ENCODE measurements at places on chromosomes 6 and 20.
A peak's percentile ranks its signal among the peaks of the same experiment; 100 is the strongest.

- no peak for DNase-seq
Observed at GRCh38 chr20:59643615-59644061, 39.3 kb downstream of the PHACTR3 start.

DNA sequence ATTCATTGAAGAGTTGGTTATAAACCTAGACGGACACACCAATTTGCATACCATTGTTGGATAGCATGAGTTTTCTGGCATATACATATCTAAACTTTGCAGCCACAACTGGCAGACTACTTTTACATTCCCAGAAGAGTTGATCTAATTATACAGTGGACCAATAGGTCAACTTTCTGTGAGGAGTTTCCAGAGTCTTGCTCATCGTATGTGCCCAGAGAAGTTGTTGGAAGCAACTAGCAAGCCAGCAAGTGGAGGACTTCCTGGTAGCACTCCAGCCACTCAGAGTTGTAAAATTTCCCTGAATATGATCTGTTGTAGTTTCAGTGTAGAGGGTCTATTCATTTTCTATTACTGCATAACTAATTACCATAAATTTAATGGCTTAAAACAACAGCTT lies 47.1 kb upstream of the FAM184A start:
- DNase-seq = no peak

DNA sequence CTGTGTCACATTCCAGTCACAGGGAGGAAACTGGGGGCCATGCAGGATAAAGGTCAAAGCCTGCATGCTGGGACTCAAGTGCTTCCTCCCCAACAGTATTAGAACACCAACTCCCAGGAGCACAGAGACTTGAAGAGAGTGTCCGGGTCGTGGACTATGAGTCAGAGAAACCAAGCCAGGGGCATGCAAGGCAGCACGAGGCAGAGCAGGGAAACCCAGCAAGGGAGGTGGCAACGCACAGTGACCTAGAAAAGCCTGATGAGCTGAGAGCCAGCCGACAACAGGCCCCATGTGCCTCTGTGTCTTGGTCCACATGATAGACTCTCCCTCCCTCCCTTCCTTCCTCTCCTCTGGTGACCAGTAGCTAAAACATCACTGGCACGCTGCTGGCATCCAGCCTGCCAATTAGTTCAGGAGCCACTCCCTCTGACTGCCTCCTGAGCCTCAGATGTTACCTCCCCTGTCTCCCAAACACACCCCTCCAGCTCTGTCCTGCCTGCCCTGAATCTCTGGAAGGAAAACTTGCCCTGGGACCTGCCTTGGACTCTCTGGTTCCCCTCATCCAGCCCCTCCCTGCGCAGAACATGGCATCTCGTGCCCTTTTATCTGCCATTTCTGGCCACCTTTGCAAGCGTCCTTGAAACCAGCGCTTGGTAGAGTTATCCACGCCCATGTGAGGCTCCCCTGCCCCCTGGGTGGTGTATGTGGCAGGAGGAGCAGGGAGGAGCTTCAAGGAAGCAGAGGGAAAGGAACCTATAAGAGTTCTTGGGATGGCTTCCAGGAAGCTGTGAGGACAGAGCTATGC lies 16.2 kb upstream of the RNF39 start:
- DNase-seq = no peak

DNA sequence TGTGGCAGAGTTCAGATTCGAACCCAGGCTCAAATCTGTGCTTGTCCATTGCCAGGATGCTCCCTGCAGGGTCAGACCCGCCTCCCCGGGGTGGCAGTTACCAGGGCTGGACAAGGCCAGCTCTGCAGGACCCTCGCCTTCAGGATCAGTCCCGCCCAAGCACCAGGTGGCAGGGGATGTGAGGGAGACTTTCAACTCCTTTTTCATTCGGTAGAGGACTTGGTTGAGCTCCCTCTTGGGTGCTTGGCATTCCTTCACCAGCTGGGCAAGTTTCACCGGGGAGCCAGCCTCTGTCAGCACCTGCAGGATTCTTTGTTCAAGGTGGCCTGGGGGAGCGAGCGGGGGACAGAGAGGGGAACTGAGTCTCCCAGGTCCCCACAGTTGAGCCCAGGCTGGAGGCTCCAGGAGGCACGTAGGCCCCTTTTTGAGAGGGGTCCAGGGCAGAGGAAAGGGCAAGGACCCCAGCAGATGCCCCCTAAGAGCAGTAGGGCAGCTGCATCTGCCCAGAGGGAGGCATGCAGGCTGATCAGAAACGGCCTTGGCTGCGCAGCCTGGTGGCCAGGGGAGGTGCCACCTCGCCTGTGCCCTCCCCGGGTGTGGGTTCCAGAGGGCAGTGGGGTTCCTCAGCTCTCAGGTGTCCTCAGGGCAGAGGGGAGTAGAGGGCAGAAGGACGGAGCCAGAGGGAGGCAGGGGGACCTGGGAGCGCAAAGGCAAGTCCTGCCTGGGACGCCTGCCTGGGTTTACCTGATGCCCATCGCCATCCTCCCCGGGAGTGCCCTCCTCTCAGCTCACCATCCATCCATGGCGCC lies 3.9 kb downstream of the ZBP1 start:
- DNase-seq = no peak

GRCh38 chr6:157107915-157108651 lies 215.2 kb downstream of the TMEM242 start:
- no peak for DNase-seq

- no peak for DNase-seq
Observed at GRCh38 chr6:156347656-156348055, 429.5 kb upstream of the ARID1B start.

- no peak for DNase-seq
Observed at GRCh38 chr6:163745536-163746400, 331.2 kb downstream of the QKI start.

DNA sequence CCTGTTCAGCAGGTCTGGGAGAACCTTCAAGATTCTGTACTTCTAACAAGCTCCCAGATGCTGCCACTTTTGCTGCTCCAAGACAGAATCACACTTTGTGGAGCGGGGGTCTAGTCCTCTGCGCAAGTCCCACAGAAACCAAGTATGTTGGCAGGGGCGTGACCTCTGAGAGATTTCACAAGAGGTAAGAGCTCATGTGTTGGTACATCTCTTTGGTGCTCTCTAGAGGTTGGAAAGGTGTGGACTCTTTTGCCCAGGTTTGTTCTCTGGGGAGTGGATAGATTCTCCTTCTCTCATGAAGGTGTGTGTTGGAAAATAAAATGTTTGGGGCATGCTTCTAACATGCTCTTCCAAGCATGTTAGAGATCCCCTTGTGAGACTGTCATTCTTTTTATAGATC lies 340.9 kb upstream of the IRAK1BP1 start:
- DNase-seq = no peak

DNA sequence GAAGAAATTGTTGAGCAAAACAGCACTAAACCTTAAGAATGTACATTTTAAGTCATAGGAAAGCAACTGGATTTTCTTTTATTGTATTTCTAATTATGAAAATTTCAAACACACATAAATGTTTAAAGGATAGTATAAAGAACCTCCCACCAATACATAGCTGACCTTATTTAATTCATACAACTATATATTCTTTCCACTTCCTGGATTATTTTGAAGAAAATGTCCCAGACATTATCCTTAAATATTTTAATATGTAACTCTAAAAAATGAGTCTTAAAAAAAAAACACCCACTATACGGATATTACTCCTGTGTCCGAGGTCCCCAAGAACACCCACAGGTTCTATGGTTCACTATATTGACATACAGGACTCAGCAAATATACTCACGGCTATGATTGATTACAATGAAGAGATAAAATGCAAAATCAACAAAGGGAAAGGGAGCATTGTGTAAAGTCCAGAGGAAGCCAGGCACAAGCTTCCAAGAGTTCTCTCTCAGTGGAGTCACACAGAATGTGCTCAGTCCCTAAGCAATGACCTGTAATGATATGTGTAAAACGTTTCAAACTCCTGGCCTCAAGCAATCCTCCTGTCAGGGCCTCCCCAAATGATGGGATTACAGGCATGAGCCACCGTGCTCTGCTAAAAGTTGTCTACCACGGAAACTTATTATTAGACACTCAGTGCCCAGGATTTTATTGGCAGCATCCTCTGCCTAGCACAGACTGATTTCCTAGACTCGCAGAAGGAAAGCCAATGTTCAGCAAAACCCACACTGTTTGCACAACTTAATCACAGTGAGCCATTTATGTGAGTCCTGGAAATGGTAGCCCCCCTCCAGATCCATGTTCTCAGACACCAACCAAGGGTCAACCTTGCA lies 23.2 kb downstream of the GLYATL3 start:
- no peak for DNase-seq

DNA sequence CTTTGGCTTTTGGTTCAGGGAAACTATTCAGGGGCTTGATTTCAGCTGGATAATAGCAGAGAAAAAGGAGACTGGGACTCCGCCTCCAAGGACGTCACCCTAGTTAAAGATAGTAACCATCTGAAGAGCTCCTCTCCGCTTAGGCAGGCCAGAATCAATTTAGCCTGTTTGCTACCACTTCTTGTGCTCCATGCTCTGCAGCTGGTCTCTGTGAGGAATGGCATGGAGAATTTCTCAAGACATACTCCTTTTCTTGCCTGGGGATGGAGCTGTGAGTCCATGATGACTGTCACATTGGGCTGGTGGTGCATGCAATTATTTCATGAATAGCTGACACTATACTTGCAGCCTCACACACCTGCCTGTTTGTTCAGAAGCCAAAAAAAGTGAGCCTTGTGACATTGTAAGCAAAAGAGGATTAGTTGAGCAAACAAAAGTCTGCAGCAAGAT lies 61.4 kb downstream of the TXLNB start:
- DNase-seq = no peak

DNA sequence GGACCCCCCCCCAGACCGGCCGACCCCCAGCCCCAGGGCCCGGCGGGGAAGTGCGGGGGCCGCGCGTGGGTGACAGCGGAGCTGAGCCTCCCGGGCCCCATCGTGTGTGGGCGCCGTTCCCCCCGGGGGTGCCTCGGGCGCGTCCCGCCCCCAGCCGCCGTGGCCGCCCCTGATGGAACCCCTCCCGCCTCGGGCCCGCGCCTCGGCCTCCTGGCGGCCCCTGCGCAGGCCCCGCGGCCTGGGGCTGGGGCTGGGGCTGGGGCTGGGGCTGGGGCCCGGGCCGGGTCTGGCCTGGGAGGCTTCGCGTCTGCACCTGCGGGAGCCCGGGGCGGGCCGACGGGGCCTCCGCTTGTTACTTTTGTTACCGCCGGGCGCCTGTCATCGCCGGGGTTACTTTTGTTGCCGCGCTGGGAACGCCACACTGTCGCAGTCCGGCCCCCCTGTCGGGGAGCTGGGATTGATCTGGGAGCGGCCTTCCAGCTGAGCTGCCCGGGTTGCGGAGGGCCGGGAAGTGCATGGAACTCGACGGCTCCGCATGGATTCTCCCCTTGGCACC lies 598 bp downstream of the OGFR start:
- DNase-seq = no peak

- no peak for DNase-seq
Observed at GRCh38 chr6:2454180-2454579, 208.8 kb upstream of the GMDS start.

- no peak for DNase-seq
Observed at GRCh38 chr6:155162682-155163081, 101.1 kb upstream of the CLDN20 start.

GRCh38 chr6:91273729-91274128 lies 686.9 kb upstream of the MAP3K7 start:
- DNase-seq = no peak

GRCh38 chr20:58406422-58407001 lies 17.5 kb downstream of the VAPB start:
- DNase-seq = no peak

DNA sequence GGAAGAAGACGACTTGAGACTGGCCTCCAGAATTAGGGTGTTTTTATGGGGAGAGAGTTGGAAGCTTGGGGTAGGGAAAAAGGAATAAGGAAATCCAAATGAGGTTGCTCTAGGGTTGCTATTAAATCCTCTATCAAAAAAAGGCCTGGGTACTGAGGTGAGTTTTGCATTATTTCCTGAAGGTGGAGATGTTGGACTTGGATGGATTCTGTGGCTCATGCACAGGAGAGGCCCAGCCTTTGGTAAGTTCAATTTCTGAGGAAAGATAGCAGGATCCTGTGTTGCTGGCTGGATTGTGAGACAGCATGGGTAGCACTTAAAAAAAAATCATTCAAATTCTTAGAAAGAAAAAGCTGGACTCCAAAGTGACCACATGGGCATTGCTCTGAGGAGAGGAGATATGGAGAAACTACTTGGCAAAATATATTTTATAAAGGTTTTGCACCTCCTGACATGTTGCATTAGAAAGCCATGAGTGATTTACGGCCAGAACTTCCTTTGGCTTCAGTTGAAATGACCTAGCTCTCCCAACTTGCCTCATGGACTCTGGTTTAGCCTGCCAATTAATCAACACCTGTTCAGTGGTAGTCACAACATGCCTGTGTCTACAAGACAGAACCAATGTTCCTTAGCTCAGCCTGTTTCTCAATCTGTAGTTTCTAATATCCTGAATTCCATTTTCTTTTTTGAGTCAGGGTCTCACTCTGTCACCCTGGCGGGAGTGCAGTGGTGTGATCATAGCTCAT lies 152.1 kb upstream of the RALGAPA2 start:
- no peak for DNase-seq

- DNase-seq = peak; percentile 23
Observed at GRCh38 chr6:31083742-31084354, 28.5 kb downstream of the C6orf15 start.

- DNase-seq = no peak
Observed at GRCh38 chr6:169341706-169342105, 88.1 kb upstream of the THBS2 start.

DNA sequence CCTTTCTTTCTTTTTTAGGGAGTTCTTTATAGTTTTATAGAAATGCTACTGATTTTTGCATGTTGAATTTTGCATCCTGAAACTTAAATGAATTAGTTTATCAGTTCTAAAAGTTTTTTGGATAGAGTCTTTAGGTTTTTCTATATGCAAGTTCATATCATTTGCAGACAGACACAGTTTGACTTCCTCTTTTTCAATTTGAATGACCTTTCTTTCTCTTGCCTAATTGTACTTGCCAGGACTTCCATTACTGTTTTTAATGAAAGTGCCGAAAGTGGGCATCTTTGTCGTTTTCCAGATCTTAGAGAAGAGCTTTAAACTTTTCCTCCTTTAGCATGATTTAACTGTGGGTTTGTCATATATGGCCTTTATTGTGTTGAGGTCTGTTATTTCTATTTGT lies 21.1 kb upstream of the EDN1 start:
- no peak for DNase-seq

Data from CD4-positive, alpha-beta T cell treated with Interleukin-1 beta for 1 hour (primary cell).